ENCODE measurements at places on chromosomes 16 and 17.
A peak's percentile ranks its signal among the peaks of the same experiment; 100 is the strongest.

DNA sequence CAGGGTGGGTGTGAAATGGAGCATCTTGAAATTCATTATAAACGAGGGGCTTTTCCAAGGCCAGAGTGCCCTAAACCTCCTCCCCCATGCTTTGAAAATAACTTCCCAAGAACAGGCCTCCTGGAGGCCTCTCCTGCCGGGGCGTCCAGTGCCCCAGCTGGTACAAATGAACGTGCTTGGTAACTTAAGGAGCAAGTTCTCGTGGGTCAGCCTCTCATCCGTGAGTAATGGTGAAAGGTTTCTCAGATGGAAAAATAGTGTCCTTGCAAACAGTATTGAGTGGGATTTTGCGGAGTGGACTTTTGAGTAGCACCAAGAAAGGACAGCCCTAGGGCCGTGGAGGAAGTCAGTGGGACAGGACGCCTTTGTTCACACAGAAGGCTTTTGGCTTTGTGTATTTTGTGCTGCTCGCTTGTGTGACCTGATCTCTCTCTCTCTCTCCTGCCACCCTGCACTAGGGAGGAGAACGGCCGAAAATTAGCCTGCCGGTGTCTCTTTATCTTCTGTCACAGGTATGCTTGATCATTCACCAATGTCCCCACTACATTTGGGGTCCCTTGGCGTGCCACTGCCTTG lies 34.6 kb downstream of the CLEC16A start:
- DNase-seq = no peak

DNA sequence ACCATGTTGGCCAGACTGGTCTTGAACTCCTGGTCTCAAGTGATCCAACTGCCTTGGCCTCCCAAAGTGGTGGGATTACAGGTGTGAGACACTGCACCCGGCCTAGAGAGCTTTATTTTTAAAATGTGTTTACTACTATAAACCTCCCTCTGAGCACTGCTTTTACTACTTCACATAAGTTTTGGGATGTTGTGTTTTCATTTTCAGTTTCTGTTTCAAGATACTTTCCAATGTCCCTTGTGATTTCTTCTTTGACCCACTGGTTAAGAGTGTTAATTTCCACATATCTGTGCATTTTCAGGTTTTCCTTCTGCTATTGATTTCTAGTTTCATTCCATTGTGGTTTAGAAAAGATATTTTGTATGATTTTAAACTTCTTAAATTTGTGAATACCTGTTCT lies 74.4 kb downstream of the NETO2 start:
- DNase-seq = no peak

DNA sequence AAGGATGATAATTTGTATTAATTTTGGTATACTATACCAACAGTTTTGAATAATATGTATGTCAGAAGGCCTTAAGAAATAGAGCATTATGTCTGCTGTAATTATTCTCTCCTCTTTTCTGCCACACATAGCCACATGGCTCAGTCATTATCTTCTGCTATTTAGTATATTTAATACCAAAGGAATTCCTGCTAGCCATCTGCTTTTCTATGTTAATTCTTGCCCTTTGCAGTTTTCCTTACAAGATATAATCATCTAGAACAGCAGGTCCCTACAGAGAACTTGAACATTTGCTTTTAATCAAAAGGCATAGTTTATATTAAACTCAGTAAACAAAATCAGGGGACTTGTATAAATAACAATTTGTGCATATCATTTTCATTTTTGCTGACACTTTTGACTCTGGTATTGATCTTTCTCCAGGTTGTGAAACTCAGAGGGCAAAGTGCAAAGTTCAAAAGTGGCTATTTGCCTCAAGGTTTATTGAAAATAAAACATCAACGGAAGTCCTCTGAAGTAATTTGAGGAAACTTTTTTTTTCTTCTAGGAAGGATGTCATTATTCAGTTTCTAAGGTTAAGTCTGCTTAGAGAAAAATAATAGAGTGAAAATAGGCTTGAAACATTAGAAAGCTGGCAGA lies 702.0 kb downstream of the KCNJ2 start:
- no peak for DNase-seq

DNA sequence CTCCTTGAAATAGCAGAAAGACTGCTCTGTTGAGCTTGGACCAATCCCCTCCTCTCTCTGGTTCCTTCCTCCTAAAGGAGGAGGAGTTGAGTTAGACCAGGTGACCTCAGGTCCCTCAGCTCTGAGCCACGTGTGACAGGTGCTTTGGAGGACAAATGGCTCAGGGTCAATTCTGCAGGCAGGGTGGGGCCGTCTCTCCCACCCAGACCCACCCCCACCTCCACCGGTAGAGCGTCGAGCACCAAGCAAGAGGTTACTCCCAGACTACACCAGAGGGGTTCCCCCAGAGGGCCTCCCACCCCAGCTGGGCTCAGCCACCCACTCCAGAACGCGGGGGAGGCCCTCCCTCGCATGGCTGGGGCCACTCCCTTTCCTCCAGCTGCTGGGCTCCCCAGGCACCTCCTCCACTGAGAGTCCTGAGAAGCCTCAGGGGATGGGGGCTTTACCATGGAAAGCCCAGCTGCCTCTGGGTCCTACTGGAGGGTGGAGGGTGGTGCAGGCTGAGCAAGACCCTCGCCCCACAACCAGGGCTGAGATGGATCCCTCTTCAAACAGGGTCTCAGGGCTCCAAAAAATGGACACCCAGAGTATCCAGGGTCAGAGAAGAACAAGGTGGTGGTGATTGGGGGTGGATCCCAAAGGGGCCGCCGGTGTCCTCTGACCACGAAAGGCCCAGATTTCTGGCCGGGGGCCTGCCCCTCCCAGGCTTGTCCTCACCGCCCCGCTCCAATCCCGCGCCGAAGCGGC lies 7.6 kb downstream of the MYO1C start:
- peak; percentile 73 for DNase-seq

- peak; percentile 52 for DNase-seq
These were observed 334.5 kb downstream of the SEC14L1 start for GRCh38 chr17:77475016-77475976.

DNA sequence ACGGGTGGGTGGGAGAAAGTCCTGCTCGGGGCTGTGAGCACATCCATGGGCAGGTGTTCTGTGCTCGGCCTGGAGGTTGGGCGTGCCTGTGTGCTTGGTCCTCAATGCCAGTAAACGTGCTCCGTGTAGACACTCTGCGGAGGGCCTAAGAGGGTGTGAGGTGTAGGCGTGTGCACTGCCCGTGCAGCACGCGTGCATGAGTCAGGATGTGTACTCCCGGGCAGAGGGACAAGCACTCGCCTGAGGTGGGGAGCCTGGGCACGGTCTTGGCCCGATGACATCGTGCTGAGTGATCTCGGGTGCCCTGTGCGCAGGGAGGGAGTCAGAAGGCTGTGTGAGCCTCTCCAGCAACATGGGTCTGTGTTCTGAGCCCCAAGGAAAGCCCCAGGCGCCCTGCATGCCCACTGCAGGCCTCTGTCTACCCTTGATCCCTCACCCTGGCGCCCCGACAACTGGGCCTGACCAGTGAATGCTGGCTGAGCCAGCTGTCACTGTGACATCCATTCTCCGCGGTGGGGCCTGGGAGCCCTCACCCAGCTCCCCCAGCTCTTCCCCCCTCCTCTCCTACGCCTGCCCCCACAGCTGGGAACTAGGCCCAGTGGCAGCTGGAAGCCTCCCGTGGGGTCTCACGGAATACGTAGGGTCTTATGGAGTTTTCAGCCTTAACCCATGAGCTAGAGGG lies 23.5 kb upstream of the NXPH3 start:
- DNase-seq = no peak

DNA sequence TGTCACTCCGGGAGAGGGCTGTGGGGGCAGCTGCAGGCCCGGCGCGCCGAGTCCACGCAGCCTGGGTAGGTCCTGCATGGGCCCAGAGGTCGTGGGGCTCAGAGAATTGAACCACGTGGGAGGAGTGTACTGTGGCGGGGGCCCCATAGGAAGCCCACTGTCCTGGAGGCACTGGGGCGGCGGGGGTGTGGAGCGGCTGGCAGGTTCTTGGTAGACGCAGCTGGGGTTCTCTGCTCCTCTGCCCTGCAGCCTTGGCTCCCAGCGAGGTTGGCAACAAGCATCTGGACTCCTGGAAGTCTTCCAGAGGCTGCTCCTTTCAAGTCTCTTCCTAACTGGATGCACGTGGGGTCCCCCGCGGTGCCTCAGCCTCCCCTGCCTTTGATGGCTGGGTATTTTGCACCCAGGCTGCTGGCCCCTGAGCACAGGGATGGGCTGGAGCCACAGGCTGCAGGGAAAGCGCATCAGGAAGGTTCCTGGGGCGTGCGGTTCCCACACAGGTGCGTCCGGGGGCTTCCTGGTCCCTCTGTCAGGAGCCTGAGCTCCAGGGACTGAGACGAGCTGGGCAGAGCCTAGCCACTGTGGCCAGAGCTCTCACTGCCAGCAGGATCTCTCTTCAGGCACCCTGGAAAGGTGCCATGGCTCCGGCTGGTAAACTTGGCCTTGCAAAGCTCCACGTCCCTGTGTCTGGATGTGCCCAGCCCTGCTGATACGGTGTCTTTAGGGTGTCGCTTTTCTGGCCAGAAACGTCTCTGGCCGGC lies 9.3 kb downstream of the KCTD5 start:
- no peak for DNase-seq

DNA sequence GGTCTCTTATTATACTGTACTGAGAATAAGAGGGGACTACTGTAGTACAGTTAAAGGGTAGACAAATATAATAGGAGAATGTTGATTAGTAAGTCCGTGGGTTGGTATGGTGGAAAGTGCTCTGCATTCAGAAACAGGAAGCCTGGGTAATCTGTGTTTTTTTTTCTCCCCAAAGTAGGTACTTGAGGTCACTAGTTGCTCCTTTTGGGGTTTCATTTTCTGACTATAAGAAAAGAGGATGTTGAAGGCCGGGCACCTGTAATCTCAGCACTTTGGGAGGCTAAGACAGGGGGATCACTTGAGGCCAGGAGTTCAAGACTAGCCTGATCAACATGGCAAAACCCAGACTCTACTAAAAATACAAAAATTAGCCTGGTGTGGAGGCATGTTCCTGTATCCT lies 42.0 kb upstream of the MMD start:
- DNase-seq = no peak

- DNase-seq = no peak
These were observed 337.4 kb upstream of the HSBP1 start for GRCh38 chr16:83470416-83470815.

GRCh38 chr16:1789643-1790045 lies 3.9 kb downstream of the IGFALS start:
- DNase-seq = no peak

GRCh38 chr17:75380750-75381149 lies 24.7 kb downstream of the GRB2 start:
- no peak for DNase-seq

DNA sequence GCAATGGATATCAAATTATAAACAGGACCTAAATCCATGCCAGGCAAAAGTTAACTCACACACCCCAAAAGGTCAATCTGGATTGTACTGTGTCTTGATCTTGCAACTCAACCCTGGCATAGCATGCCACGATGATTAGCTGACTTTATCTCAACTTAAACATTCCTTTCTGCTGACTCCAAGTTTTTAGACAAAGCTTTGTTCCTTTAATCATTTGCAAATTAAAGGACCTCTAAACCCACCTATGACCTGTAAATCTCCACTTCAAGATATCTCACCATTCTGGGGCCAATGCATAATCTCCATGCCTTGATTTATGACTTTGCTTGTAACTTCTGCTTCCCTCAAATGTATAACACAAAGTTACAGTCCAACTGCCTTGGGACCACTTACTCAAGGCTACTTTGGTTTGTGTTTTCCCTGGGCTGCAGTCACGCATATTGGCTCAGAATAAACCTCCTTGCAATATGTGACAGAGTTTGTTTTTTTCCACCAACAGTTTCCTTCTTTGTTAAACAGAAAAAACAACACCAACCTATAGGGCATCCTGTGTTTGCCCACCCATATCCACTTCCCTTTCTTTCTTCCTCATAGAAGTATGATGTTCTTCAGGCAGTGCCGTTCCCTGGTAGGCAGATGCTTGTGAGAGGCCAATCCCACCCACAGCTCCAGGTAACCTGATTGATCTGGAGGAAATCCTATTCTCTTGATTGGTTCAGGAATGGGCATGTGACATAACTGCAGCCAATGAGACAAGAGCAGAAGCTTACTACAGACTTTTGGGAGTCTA lies 390.6 kb upstream of the ERCC4 start:
- no peak for DNase-seq

- DNase-seq = no peak
These were observed 5.9 kb upstream of the DNASE1L2 start for GRCh38 chr16:2230376-2230775.

- no peak for DNase-seq
These were observed 31.6 kb upstream of the CDRT15 start for GRCh38 chr17:14268264-14268663.

GRCh38 chr17:77210331-77210730 lies 69.6 kb downstream of the SEC14L1 start:
- no peak for DNase-seq

DNA sequence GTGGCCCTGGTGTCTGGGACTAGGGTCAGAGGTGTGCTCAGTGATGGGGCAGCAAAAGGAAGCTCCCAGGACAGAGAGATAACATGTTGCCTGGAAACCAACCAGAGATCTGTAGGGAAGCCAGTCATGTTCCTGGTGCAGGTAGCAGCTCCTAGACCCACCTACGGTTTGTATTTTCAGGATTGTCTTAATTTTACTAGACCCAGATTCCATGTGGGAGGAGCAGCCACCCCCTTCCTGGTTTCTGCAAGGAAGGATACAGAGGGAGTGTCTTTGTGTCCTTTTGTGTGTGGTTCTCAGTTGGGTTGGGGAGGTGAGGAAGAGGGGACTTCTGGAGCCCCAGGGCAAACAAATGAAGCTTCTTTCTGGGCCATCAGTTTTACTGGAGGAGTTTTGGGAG lies 53.9 kb downstream of the MGAT5B start:
- no peak for DNase-seq

- peak; percentile 50 for DNase-seq
These were observed 15.9 kb downstream of the GRB7 start for GRCh38 chr17:39753514-39754160.

GRCh38 chr16:89423681-89424260 lies 66.6 kb downstream of the ANKRD11 start:
- no peak for DNase-seq

- no peak for DNase-seq
These were observed 8.4 kb upstream of the TERF2 start for GRCh38 chr16:69393898-69394849.

GRCh38 chr17:58330997-58331814 lies 2.6 kb upstream of the TSPOAP1 start:
- peak; percentile 67 for DNase-seq

DNA sequence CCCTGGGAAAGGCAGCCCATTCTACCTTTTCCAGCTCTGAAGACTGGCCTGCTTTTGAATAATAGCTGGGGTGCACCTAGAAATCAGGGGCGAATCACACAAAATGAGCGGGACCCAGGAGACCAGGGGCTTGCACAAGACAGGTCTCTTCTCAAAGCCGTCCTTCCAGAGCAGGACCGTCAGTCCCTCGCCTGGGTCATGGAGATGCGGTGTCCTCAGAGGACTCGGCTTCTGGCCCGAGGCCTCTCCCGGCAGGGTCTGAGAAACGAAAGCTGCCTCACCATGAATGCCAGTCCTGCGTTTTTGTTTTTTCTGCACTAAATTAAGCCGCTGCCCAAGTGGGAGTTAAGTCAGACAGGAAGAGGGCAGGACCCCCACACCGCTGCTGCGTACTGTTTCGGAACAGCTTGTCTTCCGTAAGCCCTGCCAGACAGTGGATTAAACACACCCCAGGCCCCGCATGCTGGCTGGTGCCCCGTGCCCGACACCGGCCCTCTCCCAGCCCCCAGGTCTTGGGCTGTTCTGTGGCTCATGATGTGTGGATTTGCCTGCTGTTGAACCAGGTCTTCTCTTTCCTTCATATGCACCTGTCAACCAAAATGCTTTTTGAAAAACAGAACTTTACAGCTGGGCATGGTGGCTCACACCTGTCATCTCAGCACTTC lies 142.1 kb upstream of the RPH3AL start:
- no peak for DNase-seq

GRCh38 chr16:85313526-85314301 lies 201.4 kb upstream of the CIBAR2 start:
- no peak for DNase-seq

- no peak for DNase-seq
These were observed 171.6 kb downstream of the CDH11 start for GRCh38 chr16:64950262-64950661.

All from T-cell (primary cell).